Stimulated activated CD4-positive, alpha-beta T cell treated with anti-CD3 and anti-CD28 coated beads, TNF-alpha, amount 100 ng/mL, for 48 hours (primary cell): ENCODE measurements at places on chromosomes 16 and 17.
A peak's percentile ranks its signal among the peaks of the same experiment; 100 is the strongest.

DNA sequence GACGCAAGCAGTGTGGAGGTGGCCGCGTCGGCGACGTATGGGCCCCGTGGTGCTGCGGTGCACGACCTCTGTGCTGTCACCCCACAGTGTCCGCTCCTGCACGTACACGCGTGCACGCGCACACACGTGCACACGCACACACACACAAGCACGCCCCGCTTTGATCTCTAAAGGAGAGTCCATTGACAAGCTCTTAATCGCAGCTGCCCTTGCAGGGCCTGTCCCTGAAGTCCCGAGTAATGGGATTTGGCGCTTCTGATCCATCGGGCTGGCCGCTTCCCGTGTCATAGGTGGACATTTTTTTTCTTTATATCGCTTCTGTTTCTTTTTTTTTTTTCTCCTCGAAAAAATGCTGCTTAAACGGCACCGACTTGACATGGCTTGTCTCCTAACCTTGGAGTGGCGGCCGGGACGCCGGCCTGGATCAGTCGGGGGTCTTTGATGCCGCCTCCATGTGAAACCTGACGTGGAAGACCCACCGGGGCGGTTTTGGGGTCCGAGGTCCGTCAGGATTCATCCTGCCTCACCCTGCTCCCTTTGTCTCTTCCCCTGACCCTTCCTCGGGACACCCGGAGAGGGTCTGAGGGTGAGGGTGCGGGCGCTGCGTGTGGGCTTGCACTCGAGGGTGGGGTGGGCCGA, 8.3 kb upstream of the AXIN1 start:
- DNase-seq = no peak

DNA sequence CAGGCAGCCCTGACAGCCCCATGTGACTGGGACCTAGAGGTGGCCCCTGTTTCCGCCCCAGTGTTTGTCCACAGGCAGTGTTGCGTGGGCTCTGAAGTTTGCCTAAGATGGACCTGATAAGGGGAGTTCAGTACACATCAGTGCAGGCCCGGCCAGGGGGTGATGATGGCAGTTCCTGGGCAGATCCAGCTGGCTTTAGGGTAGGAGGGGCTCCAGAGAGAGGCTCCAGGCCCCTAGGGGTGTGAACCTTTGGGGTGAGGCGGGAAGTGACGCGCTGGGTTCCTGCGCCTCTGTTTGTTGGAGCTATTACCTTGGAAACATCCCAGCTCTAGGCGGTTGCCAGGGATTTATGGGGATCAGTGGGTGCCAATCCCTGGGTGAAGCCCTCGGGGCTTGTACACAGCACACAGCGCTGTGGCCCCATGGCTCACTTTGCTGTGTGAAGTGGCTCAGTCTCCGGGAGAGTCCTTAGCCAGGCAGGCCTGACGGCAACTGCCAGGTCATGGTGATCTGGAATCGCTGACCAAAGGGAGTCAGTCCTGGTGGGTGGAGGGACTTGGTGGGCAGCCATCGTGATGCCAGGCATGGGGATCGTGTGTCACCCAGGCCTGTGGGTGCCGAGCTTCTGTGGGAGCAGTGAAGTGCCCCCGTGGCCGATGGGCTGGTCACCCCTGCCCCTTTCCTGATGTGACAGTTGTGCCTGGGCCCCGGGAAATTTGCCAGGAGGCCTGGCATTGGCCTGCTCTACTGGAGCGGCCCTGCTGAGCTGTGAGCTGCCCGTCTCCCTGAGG, 146.1 kb downstream of the SEC14L1 start:
- no peak for DNase-seq

GRCh38 chr16:54929090-54930004, 1.3 kb upstream of the IRX5 start:
- peak; percentile 98 for DNase-seq

DNA sequence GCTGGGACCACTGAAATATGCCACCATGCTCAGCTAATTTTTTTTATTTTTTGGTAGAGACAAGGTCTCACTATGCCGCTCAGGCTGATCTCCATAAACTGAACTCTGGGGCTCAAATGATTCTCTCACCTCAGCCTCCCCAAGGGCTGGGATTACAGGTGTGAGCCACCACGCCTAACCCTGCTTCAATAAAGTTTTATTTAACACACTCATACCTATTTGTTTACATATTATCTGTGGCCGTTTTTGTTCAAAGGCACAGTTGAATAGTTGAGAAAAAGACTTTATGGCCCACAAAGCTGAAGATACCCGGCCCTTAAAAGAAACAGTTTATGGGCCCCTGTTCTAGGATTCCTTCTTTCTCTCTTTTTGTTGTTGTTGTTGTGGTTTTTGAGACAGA, 419.8 kb downstream of the SLC39A11 start:
- no peak for DNase-seq

DNA sequence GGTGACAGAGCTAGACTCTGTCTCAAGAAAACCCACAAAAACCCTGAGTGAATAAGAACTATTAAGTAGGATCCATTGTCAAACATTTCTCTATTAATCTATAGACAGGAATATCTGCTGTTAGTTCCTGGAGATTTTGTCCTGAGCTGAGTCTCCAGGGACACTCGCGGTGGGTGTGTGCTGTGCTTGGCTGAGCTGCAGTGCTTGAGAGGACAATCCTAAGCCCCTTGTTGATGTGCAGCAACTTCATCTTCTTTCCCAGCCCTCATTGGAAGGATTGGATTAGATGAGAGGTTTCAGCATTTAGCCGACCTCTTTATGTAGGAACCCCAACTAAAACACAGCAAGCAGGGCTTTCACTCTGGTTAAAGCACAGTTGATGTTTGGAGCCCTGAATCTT, 33.3 kb downstream of the NDEL1 start:
- DNase-seq = no peak
